Kidney glomerular epithelial cell (primary cell): ENCODE measurements at places on chromosomes 2 and 18.

- no peak for DNase-seq
Measured at GRCh38 chr2:12064153-12064552, 317.7 kb downstream of the LPIN1 start.

DNA sequence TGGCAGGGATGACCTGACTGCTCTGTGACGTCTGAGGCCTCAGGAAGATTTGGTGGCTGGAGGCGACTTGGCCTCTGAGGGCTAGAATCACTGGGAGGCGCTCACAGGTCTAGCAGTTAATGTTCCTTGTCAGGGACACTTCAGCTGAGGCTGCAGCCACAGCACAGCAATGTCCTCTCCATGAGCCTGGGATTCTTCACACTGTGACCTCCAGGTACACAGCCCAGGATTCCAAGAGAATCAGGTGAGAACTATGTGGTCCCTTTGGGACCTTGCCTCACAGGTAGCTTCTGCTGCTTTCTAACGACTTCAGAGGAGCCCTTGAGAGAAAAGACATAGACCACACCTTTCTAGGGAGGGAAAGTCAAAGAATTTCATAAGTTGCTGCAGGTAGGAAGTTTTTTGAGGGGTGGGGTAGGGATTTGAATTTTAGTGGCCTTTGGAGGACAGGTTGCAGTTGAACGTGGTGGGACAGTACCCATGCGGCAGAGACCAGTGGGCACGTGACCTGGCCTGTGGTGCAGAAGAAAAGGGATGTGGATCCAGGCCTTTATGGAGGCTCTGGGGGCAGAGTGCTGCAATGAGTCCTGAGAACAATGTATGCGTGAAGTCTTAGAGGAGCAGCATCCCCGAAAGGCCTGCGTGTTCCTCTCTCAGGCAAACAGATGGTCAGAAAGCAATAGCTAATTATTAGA, 86.2 kb downstream of the LYPD1 start:
- DNase-seq: no peak

DNA sequence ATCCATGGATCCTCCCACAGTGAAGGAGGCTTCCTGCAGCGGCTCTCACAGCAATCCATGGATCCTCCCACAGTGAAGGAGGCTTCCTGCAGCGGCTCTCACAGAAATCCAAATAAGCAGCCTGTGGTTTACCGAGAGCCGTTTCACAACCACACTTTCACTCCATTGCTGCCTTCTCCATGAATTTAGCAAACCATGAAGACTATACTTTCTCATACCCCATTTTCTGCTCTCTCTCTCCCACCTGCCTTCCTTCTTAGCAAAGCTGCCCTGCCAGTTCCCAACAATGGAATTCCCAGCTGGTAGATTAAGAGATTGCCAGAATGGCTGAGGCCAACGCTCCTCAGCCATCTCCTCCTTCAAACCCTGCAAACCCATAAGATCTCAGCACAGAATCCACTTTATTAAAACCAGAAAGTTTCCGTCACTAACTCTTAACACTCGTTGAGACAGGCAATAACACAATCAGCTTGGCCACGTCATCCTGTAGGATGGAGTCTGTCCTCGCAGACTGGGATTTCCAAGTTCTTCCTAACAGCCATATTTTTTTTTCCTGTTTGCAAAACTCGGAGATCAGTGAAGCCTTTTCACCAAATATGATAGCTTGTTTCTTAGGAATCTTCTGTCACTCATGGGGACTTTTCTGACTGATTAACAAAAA, 162.2 kb downstream of the PXDN start:
- no peak for DNase-seq

DNA sequence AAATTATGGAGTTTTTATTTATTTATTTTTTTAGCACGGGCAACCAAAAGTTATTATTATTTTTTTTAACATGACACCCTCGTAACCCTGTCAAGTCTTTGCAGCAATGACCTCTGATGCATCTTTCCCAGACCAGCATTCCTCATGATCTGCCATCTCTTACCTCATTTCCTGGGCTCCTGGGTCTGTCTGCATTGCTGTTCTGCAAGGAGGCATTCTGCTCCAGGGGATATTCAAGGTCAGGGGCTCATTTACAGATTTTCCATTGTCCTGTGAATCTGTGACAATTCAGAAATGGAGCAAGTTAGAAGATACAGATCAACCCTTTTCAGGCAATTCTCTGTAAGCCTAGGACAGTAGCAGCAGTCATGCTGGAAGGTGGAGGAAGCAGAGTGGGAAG, 43.0 kb downstream of the NGEF start:
- DNase-seq: peak; percentile 6

DNA sequence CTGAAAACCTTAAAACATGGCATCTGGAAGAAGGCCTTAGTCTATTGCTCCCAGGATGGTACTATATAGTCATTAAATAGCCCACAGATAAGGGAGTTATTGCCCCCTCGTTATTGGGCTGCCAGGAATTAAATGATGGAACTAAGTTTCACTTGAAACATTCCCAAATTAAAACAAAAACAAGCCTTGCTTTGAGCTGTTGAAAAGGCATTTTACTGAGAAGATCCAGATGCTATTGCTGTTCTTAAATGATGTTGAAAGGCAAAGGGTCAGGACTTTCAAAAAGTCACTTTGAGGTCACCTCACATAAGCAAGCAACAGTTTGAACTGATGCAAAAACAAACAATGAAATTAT, 2.0 kb upstream of the AMMECR1L start:
- DNase-seq: no peak

- DNase-seq: peak; percentile 47
Measured at GRCh38 chr18:39841482-39842365, 2113.3 kb upstream of the PIK3C3 start.

GRCh38 chr18:62102221-62102620, 84.6 kb downstream of the PIGN start:
- no peak for DNase-seq

DNA sequence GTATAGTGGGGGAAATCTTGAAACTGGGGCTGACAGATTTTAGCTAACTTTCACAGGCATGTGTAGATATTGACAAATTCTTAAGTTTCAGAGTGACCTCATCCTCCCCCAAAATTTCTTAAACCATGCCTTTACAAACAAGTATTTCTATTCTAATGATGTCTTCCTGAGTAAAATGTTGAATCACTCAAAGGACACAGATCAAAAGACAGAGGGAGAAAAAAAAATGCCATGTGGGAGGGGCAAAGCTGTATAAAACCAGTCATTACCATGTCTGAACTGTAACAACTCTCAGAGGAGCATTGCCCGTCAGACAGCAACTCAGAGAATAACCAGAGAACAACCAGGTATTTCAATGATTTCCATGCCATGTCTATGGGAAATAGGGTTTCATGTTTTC, at the start of gene SERPINB2:
TSS of gene SERPINB2 (plus strand) at position 282 of the 400 bp plus-strand sequence. CDS start 3,740 bp downstream, outside the sequence.
- DNase-seq: no peak

DNA sequence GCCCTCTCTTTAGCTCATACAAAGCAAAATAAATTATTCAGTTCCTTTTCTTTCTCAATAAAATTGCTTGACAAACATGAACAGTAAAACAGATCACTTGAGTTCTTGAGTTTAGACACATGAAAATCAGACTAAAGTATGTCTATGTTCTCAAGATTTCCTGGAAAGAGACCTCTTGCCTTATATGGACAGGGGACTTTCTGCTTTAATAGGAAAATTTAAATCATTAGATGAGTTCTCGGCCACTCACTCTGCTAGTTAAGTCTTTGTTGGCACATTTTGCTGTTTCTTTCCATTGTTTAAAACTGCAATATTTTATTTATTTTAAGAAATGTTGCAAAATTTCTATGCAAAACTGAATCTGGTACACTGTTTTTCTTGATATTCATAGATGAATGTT, 207.8 kb downstream of the RND3 start:
- no peak for DNase-seq

- DNase-seq: peak; percentile 21
Measured at GRCh38 chr2:183010112-183010511, 28.1 kb downstream of the NCKAP1 start.

GRCh38 chr2:200922439-200922838, 33.3 kb downstream of the NIF3L1 start:
- DNase-seq: no peak

- DNase-seq: no peak
Measured at GRCh38 chr2:91839904-91840868, 3031.0 kb upstream of the TEKT4 start.

GRCh38 chr18:8894823-8895222, 189.5 kb downstream of the MTCL1 start:
- no peak for DNase-seq

GRCh38 chr2:241112046-241112445, 10.0 kb upstream of the MTERF4 start:
- DNase-seq: no peak

DNA sequence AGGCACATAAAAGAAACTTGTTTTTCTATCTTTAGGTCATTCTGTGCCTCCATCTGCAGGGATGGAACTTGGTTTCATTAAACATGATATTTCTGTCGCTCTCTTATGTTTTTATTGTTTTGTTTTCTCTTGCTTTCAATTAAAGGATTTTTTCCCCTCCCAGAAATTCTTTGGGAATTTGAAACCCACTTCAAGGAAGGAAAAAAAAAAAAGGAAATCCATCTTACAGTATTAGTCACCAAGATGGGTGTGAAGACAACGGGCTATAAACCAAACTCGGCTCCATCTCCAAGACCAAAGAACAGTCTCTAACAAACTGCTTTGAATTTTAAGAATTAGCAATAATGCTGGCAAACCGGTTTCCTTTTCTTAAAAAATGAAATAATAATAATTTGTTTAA, 244.1 kb downstream of the BCL11A start:
- DNase-seq: no peak

- DNase-seq: no peak
Measured at GRCh38 chr2:200172944-200173581, 133.4 kb upstream of the SPATS2L start.

DNA sequence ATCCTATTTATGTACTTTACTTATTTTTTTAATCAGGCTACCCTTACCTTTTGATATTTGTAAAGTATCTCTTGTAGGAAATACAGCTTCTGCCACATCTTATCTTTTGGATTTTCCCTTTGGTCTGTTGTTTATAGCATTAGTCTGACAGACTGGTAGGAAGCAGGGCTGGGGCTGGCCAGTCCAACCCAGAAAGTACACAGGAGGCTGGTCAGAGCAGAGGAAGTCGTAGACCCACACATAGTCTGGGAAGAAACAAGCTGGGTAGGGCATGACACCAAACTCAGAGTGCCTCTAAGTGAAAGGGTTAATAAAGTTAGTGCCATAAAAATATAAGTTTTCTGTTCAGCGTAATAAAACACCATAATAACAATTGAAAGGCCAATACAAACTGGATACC, 51.7 kb downstream of the BOLA3 start:
- no peak for DNase-seq

DNA sequence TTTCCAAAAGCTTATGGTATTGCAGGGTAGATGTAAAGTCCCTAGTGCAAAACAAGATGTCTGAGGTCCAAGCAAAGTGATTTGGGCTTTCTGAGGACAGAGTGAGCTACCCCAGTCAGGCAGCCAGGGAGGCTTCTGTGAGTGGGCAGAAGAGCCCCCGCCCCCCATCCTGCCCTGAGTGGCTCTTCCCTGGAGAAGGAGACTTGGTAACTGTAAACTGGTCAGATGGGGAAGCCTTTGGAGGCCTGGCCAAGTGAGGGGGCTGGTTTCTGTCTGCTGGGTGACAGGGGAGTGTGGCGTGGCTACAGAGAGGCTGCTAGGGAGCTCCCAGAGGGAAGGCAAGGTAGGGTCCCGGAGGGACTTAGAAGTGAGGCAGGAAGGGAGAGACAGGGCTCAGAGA, 181.3 kb upstream of the HAAO start:
- no peak for DNase-seq
